ENCODE measurements at places on chromosomes 7 and 10.

GRCh38 chr7:4066626-4067475 lies 615.2 kb upstream of the FOXK1 start:
- DNase-seq, result no peak

GRCh38 chr10:59880971-59881510 lies 25.3 kb downstream of the CCDC6 start:
- no peak for DNase-seq

DNA sequence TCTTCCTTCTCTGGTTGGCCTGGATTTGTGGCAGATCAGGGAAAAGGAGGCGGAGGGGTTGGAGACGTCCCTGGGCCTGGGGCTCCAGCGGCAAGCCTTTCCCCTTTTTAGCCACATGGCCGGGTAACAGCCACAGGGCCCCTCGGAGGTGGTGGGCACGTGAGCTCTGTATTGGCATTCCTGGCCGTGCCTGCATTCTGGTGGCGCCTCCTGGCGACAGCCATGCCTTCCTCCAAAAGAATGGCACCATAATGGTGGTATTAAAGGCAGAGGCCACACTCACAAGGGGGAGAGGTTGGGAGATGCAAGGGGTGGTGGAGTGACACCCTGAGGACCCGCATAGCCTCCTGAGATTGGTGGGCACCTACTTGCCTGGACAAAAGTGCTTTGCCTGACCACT lies 3.0 kb upstream of the AQP1 start:
- no peak for DNase-seq

DNA sequence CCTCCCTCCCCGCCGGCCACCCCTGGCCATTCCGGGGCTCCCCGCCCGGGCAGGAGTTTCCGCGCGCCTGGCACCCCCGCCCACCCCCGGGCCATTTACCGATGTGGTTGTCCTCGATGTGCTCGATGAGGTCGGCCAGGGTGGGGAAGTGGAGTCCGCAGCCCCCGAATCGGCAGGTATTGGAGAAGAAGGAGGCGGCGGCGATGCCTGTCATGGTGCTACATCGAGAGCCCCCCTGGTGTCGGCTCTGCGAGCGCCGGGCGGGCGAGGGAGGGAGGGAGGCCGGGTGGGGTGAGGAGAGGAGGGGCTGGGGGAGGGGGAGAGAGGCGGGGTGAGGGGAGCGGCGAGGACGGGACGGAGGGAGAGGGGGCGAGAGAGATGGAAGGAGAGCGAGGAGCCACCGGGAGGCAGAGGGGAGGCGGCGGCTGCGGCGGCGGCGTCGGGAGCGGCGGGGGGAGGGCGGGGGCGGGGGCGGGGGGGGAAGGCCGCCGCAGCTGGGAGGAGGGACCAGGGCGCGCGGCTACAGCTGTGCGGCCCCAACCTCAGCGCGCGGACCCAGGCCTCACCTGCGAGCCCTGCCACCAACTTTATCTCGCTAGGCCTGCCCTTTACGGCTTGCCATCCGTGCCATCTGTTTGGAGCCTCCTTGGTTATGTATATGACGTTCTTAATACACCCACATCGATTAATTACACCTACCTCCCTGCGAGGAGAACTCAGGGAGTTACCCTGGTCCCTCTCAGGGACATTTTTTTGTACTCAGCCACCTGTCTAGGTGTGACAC lies at the start of gene JAZF1:
TSS of gene JAZF1 (minus strand) at position 432 of the 784 bp plus-strand sequence.
- peak; percentile 63 for DNase-seq

DNA sequence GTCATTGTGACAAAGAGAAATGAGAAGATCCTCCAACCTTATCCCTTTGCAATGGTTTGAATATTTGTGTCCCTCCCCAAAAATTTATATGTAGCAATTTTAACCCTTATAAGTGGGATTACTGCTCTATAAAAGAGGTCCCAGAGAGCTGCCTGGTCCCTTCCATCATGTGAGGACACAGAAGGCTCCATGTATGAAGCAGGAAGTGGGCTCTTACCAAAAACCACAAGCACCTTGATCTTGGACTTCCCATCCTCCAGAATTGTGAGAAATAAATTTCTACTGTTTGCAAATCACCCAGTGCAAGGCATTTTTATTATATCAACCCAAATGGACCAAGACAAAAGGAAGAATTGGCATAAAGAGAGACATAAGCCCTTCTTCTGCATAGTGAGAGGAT lies 95.7 kb downstream of the KCNMA1 start:
- no peak for DNase-seq
